NCI-H1048 (cell line): ENCODE measurements at places on chromosomes 16 and 17.

DNA sequence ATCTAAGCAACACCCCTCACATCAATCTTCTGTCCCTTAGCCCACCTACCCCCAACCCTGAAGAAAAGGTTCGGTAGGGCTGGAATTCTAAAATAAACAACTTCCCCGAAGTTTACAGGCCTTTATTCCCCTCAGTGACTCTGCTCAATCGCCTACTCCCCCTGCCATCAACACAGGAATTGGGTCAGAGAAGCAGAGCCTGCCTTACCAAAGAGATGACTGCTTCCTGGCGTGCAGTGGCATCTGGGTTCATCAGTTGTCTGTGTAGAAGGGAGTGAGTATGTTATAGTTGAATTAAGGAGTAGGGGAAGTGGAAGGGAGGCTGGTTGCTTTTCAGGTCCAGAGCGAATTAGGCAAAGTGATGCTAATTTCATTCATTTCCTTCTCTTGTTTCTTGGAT, 12.7 kb downstream of the HEATR9 start:
- no peak for DNase-seq

DNA sequence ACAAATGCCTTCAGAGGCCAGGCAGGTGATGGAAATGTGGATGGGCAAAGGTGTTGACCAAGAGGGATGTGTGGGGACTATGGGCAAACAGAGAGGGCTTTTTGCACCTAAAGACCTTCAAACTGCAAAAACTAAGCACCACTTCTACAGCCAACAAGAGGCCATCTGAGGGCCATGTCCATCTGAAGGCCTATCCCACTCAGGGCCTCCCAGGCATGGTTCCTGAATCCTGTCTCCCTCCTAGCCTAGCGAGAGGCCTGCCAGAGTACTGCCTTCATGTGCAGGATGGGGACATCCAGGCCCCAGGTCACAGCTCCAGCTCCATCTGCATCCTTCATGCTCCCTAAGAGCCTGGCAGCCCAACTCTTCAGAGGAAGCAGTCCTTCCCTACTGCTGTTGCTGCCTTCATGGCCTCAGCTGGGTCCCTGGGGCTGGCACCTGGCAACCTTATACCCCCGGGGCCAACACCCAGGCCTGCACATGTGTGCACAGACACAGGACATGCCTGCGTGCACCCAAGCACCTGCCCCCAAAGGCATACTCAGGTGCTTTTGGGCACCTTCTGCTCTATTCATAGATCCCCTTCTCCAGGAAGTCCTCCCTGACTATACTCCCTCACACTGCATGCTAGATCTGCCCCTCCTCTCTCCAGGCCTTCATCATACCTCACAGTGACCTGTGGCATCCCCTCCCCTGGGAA, 95.2 kb downstream of the C16orf78 start:
- no peak for DNase-seq

DNA sequence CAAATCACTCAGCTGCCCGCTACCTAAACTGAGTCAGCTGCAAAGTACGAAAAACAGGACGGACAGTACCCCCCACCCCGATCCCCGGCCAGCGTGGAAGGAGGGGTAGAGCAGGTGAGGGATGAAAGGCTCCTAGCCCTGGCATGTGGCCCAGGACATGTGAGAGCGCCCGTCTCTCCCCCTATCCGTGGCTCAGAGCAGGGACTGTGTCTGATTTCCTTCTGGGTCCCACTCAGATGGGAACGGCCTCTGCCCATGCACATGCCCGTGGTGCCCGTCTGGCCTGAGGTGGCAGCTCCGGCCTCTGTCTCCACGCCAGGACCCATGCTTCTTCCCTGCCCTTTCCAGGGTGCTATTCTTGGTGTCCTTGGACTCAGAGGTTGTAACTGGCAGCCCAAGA, 30.2 kb upstream of the RASD1 start:
- no peak for DNase-seq

GRCh38 chr17:1154704-1155103, 25.1 kb downstream of the ABR start:
- no peak for DNase-seq

DNA sequence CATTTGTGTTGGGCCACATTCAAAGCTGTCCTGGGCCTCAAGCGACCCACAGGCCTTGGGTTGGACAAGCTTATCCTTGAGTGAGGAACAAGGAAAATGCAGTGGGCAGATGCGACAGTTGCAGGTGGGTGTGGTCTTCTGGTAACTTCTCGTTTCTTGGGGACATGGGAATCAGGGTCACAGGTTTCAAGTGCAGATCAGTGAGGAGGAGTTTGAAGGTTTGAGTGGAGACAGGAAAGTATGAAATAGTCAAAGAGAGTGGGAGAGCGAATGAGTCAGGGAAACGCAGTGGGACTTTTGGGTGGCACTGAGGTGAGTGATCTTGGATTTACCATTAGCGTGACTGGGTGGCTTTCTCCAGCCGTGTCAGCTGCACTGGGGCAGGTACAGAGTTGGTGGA, 15.4 kb upstream of the CCL22 start:
- DNase-seq, result no peak
